Substantia nigra (tissue), 51 donors: ENCODE measurements at places on chromosomes 11 and 22.
A peak's percentile ranks its signal among the peaks of the same experiment; 100 is the strongest.

DNA sequence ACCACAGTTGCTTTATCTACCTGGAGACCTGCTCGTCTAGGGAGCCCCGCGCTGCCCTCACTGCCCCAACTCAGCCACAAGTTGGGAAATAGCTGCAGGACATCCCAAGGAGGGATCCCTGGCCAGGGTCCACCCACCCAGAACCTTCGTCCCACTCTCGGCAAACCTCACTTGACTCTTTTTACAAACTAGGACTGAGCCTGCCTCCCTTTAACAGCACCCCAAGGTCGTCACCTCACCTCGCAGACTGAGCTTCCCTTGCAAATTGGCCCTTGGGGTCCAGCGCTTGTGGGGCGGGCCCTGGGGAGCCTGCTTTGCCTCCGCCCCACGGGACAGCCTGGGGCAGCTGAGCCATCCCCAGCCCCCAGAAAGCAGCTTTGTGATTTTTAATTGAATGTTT is 1505.8 kb downstream of the TBC1D22A start:
- no peak for DNase-seq

DNA sequence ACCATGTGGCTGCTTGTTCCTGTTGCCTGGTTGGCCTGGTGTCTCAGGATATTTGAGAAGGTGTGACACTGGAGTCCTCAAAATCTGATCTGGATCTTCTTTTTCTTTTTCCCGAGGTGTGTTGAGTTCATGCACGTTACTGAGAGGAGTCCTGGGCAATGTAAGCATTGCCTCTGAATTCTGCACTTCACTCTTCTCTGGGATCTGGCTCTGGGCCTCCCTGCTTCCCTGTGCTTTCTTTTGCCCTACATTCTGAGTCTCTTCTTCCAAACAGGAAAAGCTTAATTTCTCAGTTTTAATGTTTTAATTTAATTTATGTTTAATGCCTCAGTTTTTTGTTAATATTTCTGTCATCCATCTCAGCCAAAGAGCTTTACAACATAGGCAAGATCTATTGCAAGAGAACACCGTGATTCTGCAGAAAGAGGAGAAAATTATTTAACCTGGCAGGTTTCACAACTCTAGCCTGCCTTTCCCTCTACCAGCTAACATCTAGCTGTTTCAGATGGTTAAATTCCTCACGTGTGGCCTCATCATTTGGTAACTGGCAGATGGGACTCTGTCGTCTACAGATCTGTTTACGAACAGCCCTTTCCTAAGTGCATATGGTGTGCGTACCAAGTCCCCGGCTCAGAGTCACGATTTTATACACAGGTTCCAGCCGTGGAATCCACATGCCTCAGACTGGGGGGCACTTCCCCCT is 24.7 kb downstream of the LDLRAD3 start:
- DNase-seq: no peak

DNA sequence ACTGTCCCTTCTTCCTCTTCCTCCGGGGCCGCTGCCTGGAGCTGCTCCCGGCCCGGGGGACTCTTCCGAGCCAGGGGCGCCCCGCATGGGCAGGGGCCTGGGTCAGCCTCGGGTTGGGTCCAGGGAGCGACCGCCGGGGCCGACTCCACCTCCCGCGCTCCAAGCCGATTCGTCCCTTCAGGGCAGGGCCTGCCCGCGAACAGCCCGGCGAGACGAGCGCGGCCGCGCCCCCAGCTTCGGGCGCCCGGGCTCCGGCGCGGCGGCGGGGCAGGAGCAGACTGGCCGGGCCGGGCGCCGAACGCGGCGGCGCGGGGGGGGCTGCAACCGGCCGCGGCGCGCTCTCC is at the start of gene LARGE1:
LARGE1 (minus strand) TSS at position 280 of the 344 bp plus-strand sequence.
- DNase-seq: no peak

GRCh38 chr22:23353004-23353403 is 172.7 kb downstream of the BCR start:
- DNase-seq: no peak

GRCh38 chr11:94641167-94641761 is 74.1 kb downstream of the PIWIL4 start:
- no peak for DNase-seq

GRCh38 chr11:10914050-10914449 is 56.2 kb upstream of the ZBED5 start:
- no peak for DNase-seq

GRCh38 chr11:102469196-102469821 is 16.7 kb upstream of the TMEM123 start:
- DNase-seq: no peak

- no peak for DNase-seq
Measured at GRCh38 chr11:129447654-129448239, 72.1 kb downstream of the BARX2 start.

GRCh38 chr11:117724104-117724503 is 72.9 kb downstream of the DSCAML1 start:
- no peak for DNase-seq

GRCh38 chr11:8273287-8273686 is 9.6 kb upstream of the LMO1 start:
- no peak for DNase-seq

DNA sequence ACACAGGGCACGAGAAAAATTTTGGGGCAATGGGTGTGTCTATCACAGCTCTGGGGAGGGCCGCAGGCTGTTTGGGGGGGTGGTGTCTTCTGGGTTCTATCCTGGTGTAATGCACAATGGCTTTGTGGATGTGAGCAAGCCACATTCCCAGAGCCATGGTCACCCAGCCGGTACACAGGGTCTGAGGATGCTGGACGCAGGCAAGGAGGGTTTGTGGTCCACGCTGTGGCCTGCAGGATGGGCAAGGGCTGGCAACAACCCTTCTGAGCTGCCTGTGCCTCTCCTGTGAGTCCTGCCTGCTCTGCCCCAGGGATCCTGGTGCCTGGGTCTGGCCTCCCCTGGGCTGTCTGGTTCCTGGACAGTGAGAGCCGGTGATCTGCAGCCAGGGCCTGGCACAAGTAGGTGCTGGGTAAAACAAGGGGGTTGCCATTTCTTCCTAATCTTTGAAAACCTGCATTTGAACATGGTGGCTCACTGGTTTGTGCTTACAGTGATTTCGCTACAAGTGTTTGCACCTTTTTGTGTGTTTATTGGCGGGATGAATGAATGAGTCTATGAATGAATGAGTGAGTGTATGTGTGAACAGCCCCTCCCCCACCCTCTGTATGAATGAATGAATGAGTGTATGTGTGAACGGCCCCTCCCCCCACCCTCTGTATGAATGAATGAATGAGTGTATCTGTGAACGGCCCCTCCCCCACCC is 4.4 kb upstream of the MRPL23 start:
- DNase-seq: no peak

GRCh38 chr22:19183216-19183615 is 4.7 kb upstream of the SLC25A1 start:
- DNase-seq: no peak

- no peak for DNase-seq
Measured at GRCh38 chr11:303363-303762, 4.0 kb upstream of the IFITM5 start.

- DNase-seq: no peak
Measured at GRCh38 chr11:45736424-45736823, 68.5 kb upstream of the SLC35C1 start.

DNA sequence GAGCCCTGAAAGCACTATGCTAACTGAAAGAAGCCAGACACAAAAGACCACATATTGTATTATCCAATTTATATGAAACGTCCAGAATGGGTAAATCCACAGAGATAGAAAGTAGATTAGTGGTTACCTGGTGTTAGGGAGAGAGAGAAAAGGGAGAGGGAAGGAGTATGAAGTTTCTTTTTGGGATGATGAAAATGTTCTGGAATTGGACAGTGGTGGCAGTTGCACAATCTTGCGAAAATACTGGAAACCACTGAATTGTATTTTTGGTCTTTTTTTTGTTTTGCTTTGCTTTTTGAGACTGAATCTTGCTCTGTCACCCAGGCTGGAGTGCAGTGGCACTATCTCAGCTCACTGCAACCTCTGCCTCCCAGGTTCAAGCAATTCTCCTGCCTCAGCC is 63.5 kb downstream of the MRTFA start:
- DNase-seq: no peak

DNA sequence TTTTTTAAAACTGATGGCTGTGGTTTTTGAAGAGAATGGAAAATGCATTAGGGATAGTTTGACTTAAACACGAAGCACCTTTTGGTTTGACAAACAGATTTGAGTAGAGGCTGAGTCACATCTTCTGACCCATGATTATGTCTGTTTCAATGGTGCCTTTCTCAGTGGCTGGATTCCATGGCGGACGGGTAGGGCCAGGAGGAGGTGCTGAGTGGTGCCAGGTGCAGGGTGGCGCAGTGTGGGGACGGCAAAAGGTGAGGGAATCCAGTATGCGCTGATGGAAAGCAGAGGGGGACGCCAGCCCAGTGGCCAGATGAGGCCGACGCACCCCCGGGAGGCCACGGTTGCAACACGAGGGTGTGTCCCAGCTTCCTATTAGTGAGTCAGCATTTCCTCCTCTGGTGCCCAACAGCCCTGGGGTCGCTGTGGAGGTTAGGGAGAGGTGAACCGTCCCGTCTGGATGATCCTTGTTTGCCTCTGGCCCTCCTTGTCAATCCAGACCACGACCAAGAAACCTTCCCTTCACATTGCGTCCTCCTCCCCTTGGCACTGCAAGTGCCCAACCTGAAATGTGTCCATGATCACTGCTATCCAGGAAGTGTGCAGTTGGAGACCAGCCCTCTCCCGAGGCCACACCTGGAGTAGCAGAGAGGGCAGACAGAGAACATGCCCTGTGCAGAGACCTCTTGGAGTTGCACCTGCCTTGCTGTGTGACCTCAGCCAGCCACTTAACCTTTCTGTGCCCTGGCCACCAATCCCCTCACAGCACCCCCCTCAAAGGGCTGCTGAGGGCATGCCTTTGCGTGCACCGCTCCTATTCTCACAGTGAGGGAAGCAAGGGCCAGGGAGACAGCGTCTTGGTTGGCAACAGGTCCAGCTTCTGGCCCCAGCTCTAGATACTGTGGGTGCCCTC is 32.5 kb upstream of the ATXN10 start:
- DNase-seq: no peak

- peak; percentile 35 for DNase-seq
Measured at GRCh38 chr22:28034760-28035401, 115.8 kb upstream of the PITPNB start.

DNA sequence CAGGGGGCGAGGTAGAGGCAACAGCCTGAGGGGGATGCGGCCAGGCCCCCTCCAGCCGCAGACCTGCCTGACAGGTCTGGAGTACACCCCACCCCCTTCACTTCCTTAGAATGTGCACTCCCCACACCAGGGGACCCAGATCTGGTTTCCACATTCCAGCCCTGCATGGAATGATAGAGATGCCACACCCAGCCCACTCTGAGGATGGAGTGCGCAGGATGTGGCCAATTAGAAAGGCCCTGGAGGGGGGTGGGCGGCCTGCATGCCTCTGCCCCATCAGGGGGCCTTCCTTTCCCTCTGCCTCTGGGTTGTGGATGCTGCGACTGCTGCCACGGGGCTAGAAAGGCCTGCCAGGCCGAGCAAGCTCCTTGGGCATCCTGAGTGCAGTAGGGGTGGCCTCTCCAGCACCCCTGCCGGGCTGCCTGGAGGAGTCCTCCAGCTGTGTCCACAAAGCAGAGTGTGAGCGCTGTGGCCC is 28.2 kb upstream of the MGAT3 start:
- DNase-seq: no peak

- no peak for DNase-seq
Measured at GRCh38 chr11:134223121-134223520, 646 bp downstream of the NCAPD3 start.

- no peak for DNase-seq
Measured at GRCh38 chr11:7538466-7539454, 25.0 kb downstream of the PPFIBP2 start.

DNA sequence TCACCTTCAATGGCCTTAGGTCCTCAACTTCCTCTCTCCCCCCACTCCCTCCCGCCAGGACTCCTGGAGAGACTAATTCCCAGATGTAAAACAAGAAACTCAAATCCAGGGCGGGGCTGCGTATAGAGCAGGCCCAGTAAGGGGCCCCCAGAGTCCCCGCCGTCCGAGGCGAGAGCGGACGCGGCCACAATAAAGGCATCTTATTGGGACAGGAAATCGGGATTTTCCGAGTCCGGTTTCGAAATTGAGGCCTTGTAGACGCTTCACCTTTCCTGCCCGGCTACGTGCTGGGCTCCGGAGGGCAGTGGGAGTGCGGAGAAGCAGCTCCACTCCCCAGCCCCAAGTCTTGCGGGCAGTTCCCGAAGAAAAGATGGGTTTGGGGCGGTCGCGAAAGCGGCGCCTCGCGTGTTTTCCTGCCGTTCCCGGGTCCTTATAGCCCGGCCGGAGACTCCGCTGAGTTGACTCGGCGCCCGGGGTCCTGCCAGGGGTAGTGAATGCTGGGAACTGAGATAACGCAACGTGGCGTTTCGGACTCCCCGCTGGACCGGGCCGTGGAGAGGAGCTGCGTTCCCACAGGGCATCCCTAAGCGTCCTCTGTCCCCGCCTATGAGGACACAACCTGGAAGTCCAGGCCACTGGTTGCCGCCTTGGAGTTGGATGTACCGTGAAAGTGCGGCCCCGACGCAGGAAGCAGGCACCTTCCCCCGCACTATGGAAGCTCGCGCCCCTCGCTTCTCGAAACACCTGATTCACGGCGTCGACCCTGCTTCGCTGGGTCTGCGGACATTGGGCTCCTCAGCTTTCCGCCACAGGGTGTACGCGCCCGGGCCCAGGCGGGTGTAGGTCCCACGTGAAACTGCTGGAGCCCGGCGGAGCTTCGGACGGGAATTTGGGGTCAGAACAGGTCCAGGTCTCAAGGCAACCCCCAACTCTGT is 4.8 kb upstream of the CHRM1 start:
- no peak for DNase-seq

DNA sequence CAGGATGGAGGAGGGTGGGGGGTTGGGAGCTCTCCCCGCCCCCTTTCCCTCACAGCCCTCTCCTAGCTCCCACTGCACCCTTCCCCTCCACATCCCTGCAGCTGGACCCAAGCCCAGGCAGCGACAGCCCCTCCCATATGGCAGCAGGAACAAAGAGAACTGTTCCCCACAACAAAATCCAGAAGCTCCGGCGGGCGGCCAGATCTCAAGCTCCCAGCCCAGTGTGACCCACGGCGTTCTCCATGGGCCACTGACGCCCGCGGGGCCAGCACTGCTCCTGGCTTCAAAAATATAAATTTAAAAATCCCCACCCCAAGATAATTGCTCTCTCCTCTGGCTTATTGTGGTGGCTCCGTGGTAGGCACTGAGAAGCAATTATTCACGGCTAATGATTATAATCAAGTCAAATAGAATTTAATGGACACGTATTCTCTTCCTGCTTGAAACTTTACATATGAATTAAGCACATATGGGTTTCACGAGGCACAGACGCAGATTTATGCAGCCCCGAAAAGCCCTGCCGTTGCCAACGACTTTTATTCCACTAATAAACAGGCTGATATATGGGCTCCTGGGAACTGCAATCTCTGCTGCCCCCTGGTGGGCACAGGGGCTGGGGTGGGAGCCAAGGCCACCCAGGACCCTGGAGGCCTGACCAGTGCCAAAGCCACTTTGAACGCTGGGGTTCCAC is 17.5 kb downstream of the MACROD1 start:
- peak; percentile 89 for DNase-seq

- no peak for DNase-seq
Measured at GRCh38 chr11:62491571-62492329, 54.9 kb downstream of the AHNAK start.
